Activated effector memory CD4-positive, alpha-beta T cell treated with anti-CD3 and anti-CD28 coated beads, Interleukin-2, amount 50 U/mL, for 16 hours (primary cell): ENCODE measurements at places on chromosomes 5 and 9.

- DNase-seq = no peak
These were observed 138.2 kb upstream of the LPAR1 start for GRCh38 chr9:111176511-111176910.

- peak; percentile 28 for DNase-seq
These were observed 269.4 kb upstream of the MVB12B start for GRCh38 chr9:126057121-126057825.

GRCh38 chr5:124839371-124839998 lies 93.0 kb upstream of the ZNF608 start:
- DNase-seq = no peak

DNA sequence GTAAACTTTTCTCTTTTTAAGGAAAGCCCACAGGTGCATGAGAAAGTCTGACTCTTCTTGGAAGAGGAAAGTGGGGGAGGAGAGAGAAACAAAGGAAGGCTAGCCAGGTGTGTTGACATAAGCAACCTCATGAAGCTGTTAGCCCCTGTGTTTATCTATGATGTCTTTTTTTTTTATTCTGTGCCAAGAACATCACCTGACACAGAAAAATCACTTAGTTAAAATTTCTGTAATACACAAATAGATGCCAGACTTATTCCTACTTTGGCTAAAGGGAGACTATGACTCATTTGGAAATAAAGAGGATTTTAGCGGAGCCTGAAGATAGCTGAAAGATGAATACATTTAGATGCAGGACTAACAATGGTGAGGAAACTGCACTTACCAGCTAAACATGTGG lies 58.3 kb downstream of the BAAT start:
- DNase-seq = no peak

GRCh38 chr5:134133188-134133994 lies 18.9 kb downstream of the TCF7 start:
- peak; percentile 63 for DNase-seq

DNA sequence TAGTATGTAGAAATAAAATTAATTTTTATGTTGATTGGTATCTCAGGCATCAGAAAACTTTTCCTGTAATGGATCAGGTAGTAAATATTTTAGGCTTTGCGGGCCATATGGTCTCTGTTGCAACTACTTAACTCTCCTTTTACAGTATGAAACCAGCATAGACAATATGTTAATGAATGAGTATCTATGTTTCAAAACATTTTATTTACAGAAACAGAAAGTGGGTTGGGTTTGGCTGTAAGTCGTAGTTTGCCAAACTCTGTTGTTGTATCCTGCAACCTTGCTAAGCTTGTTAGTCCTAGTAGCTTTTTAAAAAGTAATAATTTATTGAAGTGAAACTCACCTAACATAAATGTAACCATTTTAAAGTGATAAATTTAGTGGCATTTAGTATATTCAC lies 132.1 kb downstream of the NR3C1 start:
- no peak for DNase-seq
